ENCODE measurements at places on chromosomes 3 and 15.

GRCh38 chr15:89101302-89102193, 13.3 kb downstream of the ABHD2 start:
- peak; percentile 74 for DNase-seq

DNA sequence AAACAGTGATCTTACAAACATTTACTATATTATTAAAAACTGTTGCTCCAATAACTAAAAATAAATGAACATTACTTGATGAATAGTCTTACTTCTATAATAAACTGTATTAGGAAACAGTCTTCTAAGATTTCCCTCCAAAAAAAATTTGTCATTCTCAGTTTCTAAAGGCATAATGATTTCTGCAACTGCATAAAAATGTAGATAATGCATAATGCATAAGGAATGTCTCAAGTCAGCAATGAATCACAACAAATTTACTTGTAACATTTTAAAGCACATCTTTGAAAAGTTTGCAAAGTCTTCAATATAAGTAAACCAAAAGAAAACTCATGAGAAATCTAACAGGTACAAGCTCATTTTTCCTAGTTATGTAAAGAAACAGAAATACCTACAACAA, 113.5 kb downstream of the VPS13C start:
- no peak for DNase-seq

DNA sequence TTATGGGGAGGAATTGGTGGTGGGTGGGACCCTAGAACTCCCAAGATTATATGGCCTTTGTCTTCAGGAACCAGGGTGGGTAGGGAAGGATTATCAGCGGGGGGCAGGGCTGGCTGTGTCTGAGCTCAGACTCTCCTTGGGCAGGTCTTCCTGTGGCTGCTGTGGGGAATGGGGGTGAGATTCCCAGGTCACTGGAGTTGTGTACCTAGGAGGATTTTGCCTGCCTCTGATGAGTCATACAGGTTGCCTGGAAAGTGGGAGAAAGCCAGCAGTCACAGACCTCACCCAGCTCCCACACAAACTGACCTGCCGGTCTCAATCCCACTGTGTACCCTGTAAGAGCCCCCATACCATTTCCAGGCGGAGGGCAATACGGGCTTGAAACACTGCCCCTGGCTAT, 209.9 kb upstream of the CNTN3 start:
- DNase-seq, result no peak

DNA sequence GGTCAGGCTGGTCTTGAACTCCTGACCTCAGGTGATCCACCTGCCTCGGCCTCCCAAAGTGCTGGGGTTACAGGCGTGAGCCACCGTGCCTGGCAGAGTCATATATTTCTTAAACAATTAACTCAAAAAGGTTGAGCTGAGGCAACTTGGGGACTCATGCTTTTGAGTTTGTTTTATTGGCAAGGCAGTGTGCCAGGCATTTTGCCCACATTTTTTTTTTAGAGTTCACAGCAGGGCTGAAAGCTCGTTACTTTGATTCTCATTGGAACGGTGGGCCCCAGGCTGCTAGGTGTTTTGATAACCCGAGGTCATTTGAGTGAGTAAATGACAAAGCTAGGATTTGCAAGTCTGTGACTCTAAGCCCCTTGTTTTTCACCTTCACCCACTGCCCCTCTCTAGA, 76.2 kb downstream of the CCK start:
- DNase-seq, result no peak

DNA sequence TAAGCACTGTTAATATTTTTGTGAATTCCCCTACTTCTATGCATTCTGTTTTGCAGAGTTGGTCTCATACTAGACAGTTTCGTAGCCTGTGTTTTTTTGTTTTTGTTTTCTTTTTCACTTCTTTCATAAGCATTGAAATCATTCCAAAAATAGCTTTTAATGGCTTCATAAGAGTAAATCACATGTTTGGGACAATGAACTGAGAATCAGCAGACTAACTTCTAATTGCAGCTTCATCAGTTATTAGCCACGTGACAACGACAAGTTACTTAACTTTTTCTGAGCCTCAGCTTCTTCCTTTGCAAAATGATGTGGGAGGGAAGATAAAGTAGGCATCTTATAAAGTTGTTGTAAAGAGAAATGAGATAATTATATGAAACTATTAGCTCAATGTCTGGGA, 124.8 kb downstream of the LIPC start:
- DNase-seq, result no peak

DNA sequence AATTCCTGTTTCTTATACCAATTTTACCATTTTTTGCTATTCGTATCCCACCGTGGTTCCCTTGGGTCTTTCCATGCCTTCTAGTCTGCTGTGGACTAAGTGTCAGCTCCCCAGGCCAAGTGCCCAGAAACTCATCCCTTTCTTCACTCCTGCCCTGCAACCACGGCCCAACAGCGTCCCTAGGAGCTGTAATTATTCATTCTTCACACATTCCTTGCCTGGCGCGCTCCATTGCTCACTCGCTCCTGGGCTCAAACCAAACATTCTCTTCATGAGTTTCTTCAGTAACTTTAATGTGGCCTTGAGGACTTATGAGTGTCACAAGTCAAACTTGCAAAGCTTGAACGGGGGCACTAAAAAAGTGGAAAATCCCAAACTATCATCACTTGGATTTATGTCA, 15.7 kb downstream of the GABRB3 start:
- no peak for DNase-seq

GRCh38 chr3:129317848-129318247, 39.2 kb downstream of the HMCES start:
- no peak for DNase-seq

DNA sequence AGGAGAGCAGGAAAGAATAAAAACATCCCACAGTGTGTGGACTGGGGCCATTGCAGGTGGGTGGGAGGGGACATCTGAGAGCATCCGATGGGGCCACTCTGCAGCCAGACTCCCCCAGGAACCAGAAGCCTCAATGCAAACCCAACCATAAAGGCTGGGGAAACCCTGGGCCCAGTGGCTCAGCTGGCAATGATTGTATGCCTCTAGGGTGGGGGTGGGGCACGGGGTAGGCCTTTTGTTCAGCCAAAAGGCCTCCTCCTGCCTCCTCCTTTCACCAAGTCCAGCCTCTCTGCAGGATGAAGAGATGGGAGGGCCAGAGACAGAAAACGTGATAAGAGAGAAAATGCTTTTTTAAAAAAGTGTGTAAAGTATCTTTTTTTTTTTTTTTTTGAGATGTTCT, 45.5 kb upstream of the HERC1 start:
- no peak for DNase-seq

GRCh38 chr15:28885630-28886430, at the start of gene APBA2:
TSS of gene APBA2 (plus strand) at chr15:28885974. CDS start at chr15:29053885, 167,911 bp downstream.
- DNase-seq, result no peak

GRCh38 chr3:175240921-175241320, 381.8 kb downstream of the NAALADL2 start:
- no peak for DNase-seq

- DNase-seq, result no peak
Measured at GRCh38 chr3:188437926-188438325, 284.0 kb downstream of the LPP start.

DNA sequence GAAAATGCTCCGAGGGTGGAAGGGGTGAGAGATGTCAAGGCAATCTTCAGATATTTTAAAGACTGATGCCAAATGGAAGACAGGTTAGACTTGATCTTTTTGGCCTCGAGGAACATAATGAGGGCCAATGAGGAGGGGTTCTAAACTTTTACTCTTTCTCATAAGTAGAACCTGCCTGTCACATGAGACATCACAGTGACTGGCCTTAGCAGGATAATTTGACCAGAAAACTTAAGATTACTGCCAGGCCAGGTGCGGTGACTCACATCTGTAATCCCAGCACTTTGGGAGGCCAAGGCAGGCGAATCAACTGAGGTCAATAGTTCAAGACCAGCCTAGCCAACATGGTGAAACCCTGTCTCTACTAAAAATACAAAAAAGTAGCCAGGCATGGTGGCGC, 12.2 kb downstream of the TM4SF4 start:
- DNase-seq, result no peak
